ENCODE measurements at places on chromosomes 1 and 21.

DNA sequence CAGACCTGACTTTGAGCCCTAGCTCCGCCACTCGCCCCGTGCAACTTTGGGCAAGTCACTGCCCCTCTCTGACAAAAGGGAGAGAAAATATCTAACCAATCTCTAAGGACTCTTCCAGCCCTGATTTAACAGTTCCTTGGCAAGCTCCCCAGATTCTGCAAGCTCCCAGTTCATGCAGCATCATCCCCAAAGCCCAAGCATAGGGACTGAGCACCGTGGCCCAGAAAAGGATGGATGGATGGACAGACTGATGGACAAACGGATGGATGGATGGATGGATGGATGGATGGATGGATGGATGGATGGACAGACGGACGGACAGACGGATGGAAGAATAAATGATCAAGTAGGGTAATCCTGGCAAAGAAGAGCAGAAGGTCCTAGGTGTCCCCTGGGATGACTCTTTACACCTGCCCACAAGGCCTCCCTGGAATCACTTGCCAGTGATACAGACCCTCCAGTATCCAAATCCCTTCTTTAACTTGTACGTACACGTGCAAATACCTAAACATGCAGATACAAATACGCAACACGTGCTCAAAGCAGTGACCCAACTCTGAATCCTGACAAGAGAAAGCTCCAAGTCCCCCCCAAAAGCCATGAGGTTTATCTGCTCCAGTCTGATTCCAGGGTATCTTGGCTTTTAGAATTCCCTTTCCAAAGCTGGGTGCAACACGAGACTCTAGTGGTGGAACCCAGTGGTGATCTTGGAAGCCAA, 16.0 kb downstream of the IFFO2 start:
- DNase-seq = no peak

DNA sequence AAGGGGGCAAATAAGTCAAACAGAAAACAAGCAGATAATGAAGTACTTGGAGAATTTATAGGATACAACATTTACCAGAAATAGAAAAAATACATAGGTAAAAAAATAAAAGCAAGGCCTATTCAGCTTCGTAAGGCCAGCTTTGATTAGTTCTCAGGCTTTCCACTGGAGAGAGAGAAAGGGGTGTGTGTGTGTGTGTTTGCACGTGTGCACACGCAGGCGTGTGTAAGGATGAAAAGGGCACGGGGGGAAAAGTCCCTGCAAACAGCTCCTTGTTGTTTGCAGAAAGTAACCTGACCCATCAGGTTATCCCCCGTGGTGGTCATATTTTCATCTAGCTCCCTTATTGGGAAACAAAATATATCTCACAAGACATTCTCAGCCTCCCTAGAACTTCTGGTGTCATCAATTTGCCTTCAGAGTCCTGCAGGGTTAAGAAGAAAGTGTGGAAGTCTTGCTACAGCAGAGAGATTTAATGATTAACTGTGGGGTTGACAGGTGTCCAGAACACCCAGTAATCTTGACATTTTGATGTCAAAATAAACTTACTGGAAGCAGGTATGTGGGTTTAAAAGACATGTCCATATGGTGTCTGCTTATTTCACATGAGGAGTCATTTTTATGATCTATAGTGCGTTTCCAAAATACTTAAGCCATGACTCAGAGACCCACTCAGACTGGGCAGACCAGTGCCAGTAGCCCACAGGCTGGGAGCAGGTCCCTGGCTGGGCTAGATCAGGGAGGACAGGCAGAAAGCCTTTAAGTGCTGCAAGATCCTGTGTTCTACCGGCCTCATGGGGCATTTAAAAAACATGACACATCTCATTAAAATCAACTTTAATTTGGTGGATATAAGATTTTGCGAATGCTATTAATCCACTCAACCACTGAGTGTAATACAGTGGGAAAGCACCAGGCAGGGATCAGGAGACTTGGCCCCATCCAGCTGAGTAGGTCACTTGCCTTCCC, 487.6 kb upstream of the CAMK1G start:
- DNase-seq = peak; percentile 88

DNA sequence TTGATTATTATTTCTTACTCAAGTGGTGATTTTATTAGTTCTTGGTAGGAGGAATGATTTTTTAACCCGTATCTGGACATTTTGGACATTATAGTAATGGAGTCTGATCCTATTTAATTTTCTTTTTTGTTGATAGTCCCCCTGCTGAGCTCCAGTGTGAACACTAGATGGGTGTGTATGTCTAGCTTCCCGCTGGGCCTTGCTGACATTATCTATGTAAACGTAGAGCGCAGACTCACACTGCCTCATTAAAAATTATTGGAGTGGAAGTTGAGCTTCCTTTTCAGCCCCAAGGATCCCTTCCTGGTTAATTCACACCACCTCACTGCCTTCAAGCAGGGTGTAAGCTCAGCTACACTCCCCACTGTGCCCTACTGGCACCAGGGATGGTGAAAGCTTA, 467.6 kb upstream of the PKN2 start:
- no peak for DNase-seq

- no peak for DNase-seq
These were observed 1.7 kb upstream of the RASAL2 start for GRCh38 chr1:178091986-178092745.

DNA sequence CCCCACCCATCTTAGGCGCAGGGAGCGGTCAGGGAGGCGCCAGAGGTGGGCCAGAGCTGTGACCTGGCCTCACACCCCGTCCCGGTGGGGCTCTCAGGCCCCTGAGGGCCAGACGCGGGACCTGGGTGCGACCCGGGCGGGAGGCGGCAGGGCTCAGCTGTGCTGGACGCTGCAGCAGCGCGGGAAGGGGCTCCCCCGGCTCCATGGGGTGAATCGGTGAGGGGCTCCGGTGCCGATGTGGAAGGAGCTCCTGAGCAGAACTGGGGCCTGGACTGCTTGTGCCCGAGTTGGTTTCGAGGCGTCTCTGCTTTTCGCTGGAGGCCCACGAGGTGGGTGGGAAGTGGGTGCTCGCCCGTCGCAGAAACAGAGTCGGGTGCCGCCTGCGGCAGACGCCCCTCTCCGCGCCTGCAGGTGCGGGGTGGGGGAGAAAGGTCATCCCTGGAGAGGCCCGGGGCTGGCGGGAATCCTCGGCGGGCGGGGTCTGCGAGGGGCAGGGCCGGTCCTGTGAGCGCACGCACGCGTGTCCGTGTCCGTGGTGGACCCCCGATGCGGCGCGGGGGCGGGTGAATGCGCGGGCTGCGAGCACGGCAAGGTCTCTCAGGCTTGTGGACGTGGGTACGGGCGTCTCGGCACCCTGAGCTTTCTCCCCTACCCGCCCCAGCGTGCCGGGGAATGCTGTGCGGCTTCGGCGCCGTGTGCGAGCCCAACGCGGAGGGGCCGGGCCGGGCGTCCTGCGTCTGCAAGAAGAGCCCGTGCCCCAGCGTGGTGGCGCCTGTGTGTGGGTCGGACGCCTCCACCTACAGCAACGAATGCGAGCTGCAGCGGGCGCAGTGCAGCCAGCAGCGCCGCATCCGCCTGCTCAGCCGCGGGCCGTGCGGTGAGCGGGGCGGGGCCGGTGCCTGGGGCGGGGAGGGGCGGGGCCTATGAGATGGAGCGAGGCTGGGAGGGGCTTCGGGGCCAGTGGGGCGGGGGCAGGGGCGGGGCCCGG, 20.4 kb downstream of the AGRN start:
- DNase-seq = peak; percentile 57

- DNase-seq = no peak
These were observed 204.0 kb upstream of the C21orf91 start for GRCh38 chr21:18023157-18023556.

DNA sequence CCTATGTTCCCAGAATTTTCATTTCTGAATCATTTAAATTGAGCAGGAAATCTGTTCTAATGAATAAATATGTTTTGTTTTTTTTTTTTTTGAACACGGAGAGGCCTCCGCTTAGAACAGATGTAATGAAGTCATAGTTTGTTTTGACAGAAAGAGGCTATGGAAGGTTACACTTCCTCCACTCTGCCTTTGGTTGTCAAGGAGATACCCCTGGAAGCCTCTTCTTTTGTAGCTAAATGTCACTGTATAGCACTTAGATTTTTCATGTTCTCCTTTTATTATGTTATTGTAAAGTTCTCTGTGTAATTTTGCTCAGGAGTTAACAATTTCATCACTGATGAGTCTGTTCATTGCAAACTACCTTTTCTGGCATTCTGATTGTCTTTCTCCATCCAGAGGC, 22.7 kb upstream of the GNG12 start:
- no peak for DNase-seq

GRCh38 chr1:42128499-42128898, 24.7 kb upstream of the GUCA2B start:
- DNase-seq = no peak

- DNase-seq = peak; percentile 30
These were observed 7.9 kb downstream of the CD53 start for GRCh38 chr1:110880708-110881374.

- no peak for DNase-seq
These were observed 16.2 kb downstream of the C1orf216 start for GRCh38 chr1:35702508-35702907.

DNA sequence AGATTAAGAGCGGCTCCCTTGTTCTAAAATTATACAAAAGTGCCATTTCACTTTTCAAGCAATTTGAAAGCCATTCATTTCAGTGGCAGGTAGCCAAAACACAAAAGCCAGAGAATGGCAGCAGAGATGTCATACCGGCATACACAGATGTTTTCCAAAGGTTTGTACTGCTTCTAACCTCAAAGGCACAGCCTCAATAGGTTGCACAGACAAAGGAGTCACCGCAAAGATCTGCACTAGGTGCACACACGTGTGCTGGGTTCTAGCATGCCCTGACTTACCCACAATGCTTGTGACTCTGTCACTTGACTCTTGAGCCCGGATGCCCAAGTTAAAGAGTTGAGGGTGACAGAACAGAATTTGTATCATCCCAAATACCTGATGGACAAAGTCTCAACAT, 448.9 kb upstream of the ADGRL2 start:
- DNase-seq = no peak

GRCh38 chr1:59043796-59044195, 253.1 kb upstream of the FGGY start:
- no peak for DNase-seq

- DNase-seq = no peak
These were observed 855.9 kb downstream of the LTN1 start for GRCh38 chr21:28136656-28137255.

DNA sequence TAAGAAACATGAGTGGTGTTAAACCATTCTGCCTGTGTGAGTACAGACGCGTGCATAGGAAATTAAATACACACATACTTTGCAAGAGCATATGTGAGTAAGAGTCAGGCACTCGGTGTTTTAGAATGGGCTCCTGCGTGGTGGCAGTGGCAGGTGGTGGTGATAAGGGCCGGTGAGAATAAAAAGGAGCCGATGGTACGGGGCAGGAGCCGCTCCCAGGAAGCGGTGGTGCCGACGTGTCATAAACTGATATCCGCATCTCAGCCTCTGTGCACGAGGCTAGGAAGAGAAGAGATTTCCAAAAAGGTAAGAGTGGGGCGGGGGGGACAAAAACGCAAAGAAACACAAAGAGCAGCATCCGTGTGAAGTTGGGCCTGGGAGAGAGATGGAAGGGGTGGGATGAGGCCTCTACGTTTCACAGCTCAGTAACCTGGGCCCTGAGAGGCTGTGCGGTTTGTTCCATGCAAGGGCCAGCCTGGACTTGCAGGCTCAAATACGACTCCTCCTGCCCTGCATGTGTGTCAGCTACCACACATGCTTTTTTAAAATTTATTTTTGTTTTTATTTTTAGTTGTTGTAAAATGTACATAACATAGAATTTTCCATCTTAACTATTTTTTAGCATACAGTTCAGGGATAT, 127.7 kb upstream of the COL6A1 start:
- DNase-seq = no peak

DNA sequence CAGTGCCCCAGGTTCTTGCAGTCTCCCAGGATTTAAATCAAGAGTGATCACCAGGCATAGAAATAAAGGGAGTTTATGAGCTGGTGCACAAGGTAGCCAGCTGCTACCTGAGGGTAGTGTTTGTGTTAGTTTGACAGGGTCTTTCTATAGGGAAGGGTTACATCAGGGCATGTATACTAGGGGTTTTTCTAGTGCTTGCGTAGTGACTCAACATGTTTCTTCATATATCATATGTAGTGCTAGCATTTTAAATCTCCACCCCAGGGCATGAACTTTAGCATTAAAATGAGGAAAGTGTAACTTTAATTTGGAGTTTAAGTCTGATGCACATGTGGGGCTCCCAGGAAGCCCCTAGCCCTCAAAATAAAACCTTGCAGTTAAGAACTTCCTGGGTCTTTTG, 86.5 kb upstream of the TNR start:
- DNase-seq = no peak

GRCh38 chr1:193211539-193211938, 25.1 kb upstream of the B3GALT2 start:
- peak; percentile 0 for DNase-seq

GRCh38 chr1:228400237-228400651, 6.4 kb downstream of the TRIM11 start:
- no peak for DNase-seq
